ENCODE measurements at places on chromosomes 7 and 10.

DNA sequence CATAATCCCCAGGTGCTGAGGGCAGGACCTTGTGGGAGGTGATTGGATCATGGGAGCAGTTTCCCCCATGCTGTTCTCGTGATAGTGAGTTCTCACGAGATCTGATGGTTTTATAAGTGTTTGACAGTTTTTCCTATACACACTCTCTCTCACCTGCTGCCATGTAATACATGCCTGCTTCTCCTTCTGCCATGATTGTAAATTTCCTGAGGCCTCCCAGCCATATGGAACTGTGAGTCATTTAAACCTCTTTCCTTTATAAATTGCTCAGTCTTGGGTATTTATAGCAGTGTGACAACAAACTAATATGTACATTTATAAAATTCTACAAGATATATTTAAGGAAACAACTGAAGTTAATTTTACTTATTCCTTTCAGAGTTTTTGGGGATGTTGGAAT lies 170.8 kb upstream of the BET1 start:
- no peak for DNase-seq

DNA sequence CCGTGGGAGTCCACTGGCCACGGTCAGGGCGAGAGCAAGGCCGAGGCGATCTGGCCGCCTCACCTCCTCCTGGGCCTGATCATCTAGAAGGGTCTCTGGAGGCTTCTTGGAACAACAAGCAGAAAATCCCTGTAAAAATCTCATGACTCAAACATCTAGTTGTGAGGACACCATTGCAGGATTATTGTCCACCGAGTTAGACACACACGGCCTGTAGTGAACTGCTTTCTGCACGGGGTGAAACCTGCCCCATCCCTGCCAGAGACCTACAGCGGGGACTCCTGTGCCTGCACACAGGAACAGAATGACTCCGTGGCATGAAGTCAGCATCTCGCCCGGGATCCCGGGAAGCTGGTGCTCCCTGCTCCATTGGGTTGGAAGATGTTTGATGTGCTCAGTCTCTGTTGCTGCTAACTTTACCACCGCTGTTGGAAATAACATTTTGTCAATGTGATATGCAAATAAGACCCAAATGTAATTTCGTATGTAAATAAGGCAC lies 267.0 kb upstream of the TCERG1L start:
- no peak for DNase-seq

GRCh38 chr10:122665329-122665860 lies 34.3 kb downstream of the C10orf120 start:
- DNase-seq: no peak

DNA sequence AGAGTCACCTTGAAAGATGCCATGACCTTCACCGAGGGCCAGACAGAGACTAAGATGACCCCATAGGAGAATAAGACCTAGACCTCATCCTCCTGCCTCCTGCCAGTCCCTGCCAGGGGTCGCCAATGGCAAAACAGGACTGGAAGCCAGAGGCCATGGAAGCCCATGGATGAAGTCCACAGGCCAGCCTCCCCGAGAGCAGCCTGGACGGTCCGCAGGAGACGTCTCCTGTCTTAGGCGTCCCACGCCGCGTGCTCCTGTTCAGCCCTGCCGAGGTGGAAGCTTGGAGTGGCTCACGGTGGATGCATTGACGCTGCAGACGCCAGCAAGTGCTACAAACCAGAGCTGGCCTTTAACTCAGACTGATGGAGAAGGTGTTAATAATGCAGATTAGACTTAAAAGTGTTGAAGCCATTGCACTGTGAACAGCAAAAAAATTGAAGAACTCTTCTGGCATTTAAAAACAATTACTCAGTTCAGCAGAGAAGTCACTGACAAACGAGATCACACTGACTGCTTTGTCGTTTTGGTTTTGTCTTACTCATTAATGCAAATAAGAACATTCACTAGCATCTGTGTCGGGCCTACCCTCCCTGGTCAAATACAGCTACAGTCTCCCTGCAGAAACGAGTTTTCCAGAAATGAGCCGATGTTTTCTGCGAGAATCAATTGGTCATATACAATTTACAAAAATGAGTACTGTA lies 38.1 kb upstream of the FAM20C start:
- no peak for DNase-seq

DNA sequence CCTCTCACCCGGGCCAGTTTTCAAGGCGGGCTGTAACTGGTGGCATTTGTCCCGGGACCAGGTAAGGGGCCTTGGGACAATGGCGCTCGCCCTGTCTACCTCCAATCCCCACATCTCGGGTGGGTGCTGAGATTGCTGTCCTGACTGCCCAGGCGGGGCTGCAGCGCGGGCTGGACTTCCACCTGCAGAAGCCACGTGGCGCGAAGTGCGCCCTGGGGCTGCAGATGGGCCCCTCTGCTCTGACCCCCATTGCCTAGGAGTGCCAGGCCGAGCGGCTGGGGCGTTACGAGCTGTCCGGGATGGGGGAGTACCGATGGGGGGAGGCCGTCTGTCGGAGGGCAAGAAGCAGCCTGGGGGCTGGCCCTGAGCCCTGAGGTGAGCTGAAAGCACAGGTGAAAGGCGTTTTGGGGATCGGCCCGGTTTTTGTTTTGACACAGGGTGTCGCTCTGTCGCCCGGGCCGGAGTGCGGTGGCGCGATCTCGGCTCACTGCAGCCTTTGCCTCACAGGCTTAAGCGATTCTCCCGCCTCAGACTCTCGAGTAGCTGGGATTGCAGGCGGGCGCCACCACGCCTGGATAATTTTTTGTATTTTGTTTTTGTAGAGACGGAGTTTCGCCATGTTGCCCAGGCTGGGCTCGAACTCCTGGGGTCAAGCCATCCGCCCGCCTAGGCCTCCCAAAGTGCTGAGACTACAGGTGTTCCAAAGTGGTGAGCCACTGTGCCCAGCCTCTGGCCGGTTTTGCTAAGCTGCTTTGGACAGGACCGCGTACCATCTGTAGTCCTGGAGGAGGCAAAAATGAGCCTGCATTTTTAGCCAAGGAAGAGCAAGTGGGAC lies at the start of gene SFXN2:
SFXN2 (plus strand) TSS at position 16 of the 835 bp plus-strand sequence. CDS start 12,001 bp downstream, outside the sequence.
- peak; percentile 19 for DNase-seq

DNA sequence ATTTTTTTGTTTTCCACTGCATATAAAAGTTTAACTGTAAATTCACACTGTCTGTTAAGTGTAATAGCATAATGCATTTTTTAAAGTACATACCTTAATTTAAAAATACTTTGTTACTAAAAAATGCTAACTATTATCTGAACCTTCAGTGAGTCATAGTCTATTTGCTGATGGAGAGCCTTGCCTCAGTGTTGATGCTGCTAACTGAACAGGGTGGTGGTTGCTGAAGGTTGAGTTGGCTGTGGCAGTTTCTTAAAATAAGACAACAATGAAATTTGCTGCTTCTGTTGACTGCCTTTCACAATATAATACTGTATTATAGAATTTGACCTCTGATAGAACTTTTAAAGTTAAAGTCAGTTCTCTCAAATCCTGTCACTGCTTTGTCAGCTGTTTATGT lies 72.3 kb upstream of the GATAD1 start:
- DNase-seq: no peak

DNA sequence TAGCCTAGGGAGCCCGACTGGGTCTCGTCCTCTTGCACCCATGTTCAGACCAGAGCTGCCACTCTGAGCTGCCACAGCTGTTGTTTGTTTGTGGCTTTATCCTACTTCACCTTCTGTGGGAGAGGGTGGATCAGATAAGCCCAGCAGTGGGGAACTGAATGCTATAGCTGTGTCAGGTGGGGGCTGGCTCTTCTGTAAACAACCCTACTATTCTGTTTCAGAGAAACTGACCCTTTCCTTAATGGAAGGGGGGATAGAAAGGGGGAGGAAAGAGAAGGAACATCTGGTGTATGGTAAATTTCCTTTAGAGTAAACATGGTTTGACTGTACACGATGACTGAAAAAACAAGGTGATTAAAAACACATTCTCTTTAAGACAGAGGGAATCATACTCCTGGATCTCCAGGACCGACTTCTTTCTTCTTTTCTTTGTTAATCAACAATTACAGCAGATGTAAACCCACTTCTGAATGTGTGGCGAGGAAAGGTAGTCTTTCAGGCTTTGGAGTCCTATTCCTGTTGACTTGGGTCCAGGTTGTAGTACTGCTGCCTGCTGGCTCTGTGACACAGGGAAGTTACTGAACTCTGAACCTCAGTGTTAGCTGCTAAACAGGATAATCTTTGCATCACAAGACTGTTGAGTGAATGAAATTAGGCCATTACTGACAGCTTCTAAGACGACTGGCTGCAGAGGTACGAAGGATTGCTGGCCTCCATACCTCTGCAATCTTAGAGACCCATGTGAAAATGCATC lies 6.0 kb downstream of the PRXL2A start:
- no peak for DNase-seq

- no peak for DNase-seq
Measured at GRCh38 chr7:93843260-93843659, 47.3 kb downstream of the TFPI2 start.

DNA sequence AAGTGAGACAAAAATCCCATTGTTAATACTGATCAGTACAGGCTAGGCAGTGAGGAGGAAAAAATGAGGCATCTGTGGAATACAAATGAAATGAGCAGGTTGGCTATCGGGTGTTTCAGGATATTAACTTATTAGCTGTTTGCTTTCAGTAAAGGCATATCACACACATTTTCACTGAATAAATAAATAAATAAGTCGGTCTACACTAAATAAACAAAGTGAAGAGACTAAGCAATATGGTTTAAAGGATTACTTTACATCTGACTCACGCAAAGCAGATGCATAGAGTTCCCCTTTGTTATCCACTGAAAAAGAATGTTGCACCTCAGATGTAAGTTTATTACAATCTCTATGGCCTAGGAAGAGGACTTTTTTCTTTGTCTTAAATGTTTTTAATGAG lies 6.3 kb upstream of the SEMA3A start:
- no peak for DNase-seq

DNA sequence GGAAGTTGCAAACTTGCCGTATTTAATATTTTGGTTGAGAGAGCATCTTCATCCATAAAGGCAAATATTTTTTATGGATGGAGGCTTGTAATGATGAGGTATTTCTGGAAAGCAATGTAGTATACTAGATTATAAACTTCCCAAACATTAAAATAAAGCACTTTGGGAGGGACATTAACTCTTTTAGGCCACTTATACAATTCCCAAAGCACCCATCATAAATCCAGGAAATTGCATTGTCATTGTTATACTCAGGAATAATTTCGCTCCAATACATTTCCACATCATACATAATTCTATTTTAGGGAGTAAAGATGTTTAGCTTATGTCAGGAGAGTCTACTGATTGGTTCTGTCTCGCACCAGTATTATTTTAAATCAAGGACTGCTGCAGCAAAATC lies 212.7 kb upstream of the MKI67 start:
- no peak for DNase-seq

GRCh38 chr10:71236822-71237682 lies 24.7 kb downstream of the UNC5B start:
- no peak for DNase-seq

GRCh38 chr7:38000272-38000671 lies 79.8 kb downstream of the EPDR1 start:
- no peak for DNase-seq

DNA sequence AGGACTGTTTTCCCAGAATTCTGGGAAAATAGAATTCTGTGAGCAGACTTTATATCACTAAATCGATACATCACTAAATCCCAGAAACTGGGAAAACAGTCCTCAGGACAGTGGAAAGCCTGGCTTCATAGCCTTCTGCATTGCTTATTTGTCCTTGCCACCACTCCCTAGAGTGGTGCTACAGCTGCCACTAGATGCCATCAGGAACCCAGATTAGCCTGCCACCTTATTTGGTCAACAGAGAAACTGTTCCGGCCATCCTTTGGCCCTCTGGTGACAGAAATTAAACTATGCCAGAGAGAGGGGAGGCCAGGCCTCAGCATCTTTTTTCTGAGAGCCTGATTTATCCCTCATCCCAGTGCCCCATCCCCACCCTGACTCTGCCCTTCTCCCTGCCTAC lies 19.6 kb upstream of the NFKB2 start:
- no peak for DNase-seq

GRCh38 chr7:49876202-49876601 lies 102.8 kb downstream of the VWC2 start:
- DNase-seq: no peak

DNA sequence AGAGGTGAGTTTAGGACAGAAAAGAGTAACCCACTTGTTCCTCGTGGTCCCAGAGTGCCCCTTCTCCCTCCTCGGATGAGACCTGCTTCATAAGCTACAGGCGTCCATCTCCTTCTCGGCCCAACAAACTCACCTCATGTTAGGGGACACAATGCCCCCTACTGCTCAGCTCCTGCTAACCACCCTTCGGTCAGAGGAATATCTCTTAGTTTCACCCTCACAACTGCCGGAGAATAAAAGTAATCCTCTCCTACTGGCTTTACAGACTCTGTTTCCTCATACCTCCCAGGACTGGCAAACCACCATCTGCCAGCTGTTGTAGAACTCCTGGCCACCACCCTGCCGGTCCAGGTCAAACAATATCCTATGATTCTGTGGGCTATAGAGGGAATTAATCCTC lies 3.2 kb downstream of the AKR1B15 start:
- no peak for DNase-seq

DNA sequence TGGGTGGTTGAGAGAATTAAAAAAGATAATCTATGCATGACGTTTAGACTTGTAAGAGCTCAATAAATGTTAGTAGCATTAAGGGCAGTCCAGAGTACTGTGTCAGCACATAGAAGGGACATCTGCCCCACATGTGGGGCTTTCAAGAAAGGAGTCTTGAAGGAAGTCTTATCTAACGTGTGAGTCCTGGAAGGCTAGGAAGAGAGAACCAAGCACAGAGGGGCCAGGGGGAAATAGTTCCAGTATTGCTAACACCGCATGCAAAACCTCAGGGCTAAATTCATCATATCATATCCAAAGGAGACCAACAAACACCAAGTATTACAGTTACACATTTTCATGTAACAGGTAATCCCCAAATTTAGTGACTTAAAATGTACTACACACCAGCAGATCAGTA lies 122.7 kb downstream of the AOAH start:
- no peak for DNase-seq

DNA sequence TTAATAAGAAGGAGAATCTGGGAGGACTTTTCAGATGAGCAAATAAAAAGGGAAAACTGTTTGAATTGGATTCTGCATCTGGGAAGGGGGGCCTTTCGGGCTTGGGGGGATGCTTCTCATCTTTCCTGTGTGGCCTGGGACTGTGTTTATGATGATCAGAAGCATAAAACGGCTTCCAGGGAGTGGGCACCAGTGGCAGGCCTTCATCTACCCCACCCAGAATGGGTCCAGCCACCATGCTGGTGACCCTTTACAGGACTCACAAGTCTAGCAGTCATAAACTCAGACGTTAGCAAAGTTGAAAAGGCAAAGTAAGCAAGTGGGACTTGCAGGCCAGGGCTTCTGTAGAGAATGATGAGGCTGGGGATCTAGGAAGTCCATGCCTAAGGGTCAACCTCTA lies 198.3 kb upstream of the ZMIZ1 start:
- DNase-seq: no peak

GRCh38 chr7:141698247-141699015 lies 3.5 kb downstream of the DENND11 start:
- DNase-seq: no peak
